Activated naive CD4-positive, alpha-beta T cell treated with anti-CD3 and anti-CD28 coated beads, Interleukin-2, amount 50 U/mL, for 16 hours (primary cell): ENCODE measurements at places on chromosomes 11 and 22.

- DNase-seq = no peak
Measured at GRCh38 chr22:17990147-17990546, 34.2 kb downstream of the MICAL3 start.

- no peak for DNase-seq
Measured at GRCh38 chr22:45072322-45072903, 62.6 kb upstream of the PHF21B start.

- no peak for DNase-seq
Measured at GRCh38 chr11:37298173-37298572, 700.1 kb upstream of the RAG2 start.

DNA sequence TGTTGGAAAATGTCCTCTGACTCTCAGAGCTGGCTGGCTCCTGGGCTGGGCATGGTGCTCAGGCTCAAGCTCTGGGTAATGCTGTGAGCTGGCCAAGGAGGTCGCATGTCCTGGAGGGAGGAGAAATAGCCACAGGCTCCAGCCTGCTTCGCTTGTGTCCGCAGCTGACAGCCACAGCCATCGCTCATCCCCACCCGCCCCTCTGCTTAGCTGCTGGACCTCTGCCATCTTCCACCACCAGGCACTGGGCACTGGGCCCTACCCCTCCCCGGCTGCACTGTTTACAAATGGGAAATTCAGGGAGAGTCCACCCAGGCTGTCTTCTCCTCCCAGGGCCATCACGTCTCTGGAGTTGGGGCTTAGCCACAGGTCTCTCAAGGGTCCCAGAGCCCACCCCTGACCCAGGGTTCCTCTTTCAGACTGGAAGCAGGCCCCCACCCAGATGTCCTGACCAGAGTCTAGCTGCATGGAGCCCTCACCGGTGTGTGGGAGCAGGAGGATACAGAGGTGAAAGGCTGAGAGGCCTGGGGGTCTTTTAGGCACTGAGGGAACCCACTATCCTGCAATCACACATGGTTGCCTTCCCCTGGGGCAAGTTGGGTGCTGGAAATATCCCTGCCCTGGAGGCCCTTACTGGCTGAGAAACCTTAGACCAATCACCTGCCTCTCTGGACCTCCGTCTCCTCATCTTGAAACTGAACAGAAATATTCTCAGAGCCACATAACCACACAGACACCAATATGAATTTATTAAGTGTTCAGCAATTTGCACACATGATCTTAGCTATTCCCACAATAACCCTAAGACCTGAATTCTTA lies 62.7 kb downstream of the CD82 start:
- peak; percentile 11 for DNase-seq

DNA sequence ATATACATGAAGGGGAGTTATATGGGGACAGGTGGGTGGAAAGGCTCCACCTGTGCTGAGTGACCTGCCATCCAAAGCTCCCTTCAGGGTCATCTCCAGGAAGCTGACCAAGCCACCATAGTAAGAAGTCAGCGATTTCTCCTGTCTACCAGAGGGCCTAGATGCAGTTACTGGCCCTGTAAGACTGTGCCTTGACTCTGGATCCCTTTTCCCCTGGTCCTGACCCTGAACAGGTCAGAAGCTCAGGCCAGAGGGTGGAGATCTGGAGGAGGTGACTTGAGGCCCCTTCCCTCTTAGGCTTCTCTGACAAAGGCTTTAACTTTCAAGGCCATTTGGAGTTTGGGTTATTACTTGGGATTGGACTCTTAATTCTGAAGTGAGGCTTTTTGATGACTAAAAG lies 69.7 kb downstream of the GDPD4 start:
- DNase-seq = no peak

- no peak for DNase-seq
Measured at GRCh38 chr11:62169448-62169847, 20.6 kb upstream of the SCGB1D1 start.

GRCh38 chr11:32781721-32782120 lies 12.7 kb downstream of the CCDC73 start:
- no peak for DNase-seq

- no peak for DNase-seq
Measured at GRCh38 chr11:117584056-117584830, 212.8 kb downstream of the DSCAML1 start.

GRCh38 chr11:27395556-27396258 lies 32.7 kb upstream of the CCDC34 start:
- DNase-seq = no peak

DNA sequence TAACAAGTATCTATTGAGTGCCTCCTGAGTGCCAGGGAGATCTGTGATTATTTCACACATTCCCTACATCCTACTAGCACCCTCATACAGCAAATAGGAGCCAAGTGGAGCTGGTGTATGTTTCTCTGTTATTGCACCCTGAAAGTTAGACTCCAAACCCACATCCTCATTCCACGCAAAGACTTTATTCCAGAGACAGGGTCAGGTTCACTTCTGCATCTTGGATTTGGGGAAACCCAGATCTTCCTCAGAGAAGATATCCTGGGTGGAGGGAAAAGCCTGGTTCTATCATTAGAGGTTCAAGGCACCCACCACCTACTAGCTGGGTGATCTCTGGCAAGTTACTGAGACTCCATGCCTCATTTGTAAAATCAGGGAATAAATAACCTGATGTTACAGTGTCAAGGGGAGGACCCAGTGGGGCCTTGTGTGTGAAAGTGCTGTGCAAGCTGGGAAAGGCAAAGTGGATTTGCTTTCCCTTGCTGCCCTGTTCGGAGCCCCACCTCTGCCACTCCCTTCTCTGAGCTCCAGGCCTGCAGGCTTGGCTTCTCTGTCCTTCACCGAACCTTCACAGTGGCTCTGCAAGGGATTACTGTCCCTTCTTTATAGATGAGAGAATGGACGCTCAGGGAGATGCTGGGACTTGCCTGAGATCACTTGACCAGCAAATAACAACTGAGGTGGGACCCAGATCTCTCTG lies 991 bp upstream of the SLCO2B1 start:
- DNase-seq = no peak

GRCh38 chr22:35544827-35545226 lies 4.2 kb downstream of the RASD2 start:
- DNase-seq = no peak

GRCh38 chr11:18294862-18295261 lies 27.1 kb downstream of the HPS5 start:
- DNase-seq = no peak

DNA sequence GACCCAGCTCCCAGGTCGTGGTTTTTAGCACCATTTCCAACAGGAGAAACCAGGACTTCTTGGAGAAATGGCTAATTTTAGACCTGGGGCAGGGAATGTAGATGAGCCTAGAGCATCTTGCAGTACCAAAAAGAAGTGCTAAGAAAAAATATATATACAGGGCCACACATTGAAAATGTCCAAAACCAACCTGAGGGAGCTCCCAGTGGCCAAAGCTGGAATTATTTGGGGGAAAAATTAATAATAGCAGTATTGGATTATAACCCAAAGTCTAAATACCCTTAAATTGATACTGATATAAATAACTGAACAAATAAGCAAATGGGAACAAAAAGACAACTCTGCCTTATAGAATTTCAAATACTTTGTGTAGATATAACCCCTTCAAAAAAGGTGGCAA lies 108.0 kb downstream of the PARVA start:
- DNase-seq = no peak

- DNase-seq = no peak
Measured at GRCh38 chr11:79185351-79185750, 255.5 kb downstream of the TENM4 start.
